ENCODE measurements at places on chromosomes 11 and 22.

- no peak for DNase-seq
These were observed 205.3 kb downstream of the TBC1D22A start for GRCh38 chr22:46967445-46968358.

DNA sequence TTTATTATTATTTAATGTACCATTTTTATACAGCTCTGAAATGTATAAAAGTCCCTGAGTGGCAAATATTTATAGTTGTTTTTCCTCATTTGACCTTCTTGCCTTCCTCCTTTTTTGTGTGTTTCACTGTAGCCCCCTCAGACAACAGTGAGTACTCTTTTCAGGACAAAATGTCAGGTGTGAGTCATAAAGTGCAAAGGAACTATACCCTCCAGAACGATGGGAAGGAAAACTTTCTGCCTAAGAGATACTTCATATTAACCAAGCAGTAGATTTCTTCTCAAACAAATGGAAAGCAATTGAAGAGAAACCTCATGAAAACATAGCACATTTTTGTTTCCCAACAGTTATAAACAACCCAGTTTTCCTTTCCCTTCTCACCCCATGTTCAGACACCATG, 16.1 kb upstream of the MS4A7 start:
- DNase-seq: no peak

- DNase-seq: no peak
These were observed 150.8 kb upstream of the RAG2 start for GRCh38 chr11:36748836-36749235.

- no peak for DNase-seq
These were observed 141.0 kb downstream of the SOX6 start for GRCh38 chr11:16215352-16215751.

DNA sequence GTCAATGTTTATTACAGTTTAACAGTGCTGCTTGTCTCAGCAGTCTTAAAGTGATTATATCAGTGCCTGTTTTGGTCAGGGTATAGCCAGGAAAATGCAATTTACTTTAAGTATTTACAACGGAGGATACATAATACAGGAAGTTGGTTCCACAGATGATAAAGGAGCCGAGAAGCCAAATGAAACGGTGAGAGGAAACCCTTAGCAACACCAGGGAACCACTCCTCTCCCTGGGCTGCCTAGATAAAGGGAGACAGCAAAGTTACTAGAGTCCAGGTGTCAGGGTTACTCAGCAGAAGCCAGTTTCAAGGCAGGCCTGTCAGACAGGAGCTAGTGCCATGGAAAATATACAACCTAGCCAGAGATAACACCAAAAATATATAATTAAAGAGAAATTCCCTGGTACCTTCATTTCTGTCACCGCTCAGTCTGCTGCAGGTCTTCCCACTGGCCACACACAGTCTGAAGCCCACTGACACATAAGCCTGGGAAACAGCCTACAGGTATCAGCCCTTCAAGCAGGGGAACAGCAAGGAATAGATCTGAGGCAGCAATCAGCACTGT, 55.5 kb downstream of the FAM76B start:
- DNase-seq: no peak

- no peak for DNase-seq
These were observed 12.1 kb downstream of the RNH1 start for GRCh38 chr11:494761-495536.

DNA sequence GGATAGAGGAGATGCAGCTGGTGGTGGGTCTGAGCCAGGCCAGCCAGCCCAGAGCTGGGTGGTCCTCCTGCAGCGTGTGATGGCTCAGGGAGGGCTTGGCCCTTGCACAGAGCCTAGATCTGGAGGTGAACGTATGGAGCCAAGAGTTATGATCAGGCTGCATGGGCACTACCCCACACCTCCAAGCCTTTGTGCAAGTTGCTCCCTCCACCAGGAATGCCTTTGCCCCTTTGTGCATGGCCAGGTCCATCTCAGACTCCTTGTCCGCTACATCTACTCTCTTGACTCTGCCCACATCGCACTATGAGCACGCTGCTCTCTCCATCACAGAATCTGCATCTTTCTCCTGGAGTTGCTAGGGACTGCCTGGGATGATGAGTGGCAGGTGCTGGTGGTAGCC, 895.7 kb downstream of the TBC1D22A start:
- no peak for DNase-seq

DNA sequence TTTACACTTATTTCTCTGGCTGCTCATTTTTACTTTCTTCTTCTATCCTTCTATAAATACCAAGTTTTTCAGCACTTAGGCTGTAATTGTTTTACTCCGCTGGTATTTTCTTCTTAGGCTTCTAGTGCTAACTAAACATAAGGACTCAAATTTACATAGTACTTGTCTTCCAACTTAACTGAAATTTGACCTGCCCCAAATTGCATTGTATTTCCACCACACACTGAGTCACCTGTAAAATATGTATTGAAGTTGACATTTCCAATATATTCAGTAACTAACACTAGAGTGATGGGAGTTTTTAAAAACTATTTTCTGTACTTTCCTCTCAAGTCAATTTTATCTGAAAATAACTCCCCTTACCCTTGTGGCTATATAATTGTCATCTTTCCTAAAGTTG, 1794.1 kb upstream of the RAG2 start:
- no peak for DNase-seq

- peak; percentile 19 for DNase-seq
These were observed 547 bp downstream of the UVRAG start for GRCh38 chr11:75815345-75816168.

- DNase-seq: no peak
These were observed 275.4 kb downstream of the DYNC2H1 start for GRCh38 chr11:103384652-103385051.

DNA sequence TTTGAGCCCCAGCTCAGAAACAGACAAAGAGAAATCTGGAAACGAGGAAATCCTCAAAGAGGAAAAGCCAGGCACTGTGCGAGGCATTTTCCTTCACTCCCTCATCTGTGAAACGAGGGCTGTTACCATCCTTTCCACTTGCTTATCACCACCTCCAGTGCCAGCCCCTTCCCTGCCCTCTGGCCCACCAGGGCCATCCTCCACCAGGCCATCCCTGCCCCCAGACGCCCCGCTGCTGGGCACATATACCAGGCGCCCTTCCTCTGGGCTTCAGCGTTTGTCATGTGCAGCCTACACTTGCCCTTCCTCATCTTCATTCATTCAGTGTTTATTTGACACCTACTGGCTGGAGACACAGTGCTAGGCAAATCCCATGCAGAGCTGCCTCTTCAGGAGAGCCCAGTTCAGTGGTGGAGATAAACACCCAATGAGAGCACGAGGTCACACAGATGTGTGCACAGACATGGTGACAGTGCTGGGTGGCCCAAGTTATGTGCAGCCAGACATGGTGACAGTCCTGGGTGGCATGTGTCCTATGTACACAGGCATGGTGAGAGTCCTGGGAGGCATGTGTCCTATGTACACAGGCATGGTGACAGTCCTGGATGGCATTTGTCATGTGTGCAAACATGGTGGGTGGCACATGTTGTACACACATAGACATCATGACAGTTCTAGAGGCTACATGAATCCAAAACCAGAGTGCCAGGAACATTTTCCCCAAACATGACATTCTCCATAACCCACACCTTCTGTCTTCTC, 9.7 kb downstream of the SPTBN2 start:
- DNase-seq: no peak
